ENCODE measurements at places on chromosomes 12 and 14. TPM values are rescaled to one million over a fixed set of nuclear protein-coding genes. Genes with fewer than 3 reads are reported as not detected.

Gene SLC10A1
- polyA plus RNA-seq, result not detected

Gene OR6C2
- polyA plus RNA-seq, result not detected

Gene MORN3
- polyA plus RNA-seq, result 0.24 TPM

Gene TPH2
- polyA plus RNA-seq, result not detected

Gene TMEM229B
- polyA plus RNA-seq, result 7.0 TPM

Gene SVOP
- not detected for polyA plus RNA-seq

Measured in IgD-negative memory B cell (primary cell).